ENCODE measurements at places on chromosomes 11 and 22. TPM values are rescaled to one million over a fixed set of nuclear protein-coding genes. Genes with fewer than 3 reads are reported as not detected.

Gene PNPLA5
- total RNA-seq, result not detected

Gene RTN4R
- 0.69 TPM for total RNA-seq

Gene GGTLC3
- total RNA-seq, result not detected

Gene TECTA
- total RNA-seq, result 0.73 TPM

Gene ACTN3
- not detected for total RNA-seq
